ENCODE measurements at places on chromosomes 2 and 18. TPM values are rescaled to one million over a fixed set of nuclear protein-coding genes. Genes with fewer than 3 reads are reported as not detected.

The PID1 gene
- polyA plus RNA-seq, result 8.6 TPM

- H3K4me1 ChIP-seq, result peaks cover 14% of the 10 kb centered on the region
- no peak overlapping the region for H3K27ac ChIP-seq
Measured at GRCh38 chr2:11797846-11798245, 51.4 kb downstream of the LPIN1 start.

GRCh38 chr2:17093712-17094111, 424.5 kb downstream of the RAD51AP2 start:
- H3K4me1 ChIP-seq, result no peaks in the 10 kb centered on the region
- no peaks in the 10 kb centered on the region for H3K27me3 ChIP-seq
- no peak for DNase-seq
- H3K4me3 ChIP-seq, result no peak overlapping the region
- H3K36me3 ChIP-seq, result no peaks in the 10 kb centered on the region
- H3K27ac ChIP-seq, result no peak overlapping the region

GRCh38 chr2:54062401-54062800, 53.0 kb upstream of the ACYP2 start:
- H3K27me3 ChIP-seq, result no peaks in the 10 kb centered on the region
- no peak for DNase-seq
- H3K27ac ChIP-seq, result no peak overlapping the region

DNA sequence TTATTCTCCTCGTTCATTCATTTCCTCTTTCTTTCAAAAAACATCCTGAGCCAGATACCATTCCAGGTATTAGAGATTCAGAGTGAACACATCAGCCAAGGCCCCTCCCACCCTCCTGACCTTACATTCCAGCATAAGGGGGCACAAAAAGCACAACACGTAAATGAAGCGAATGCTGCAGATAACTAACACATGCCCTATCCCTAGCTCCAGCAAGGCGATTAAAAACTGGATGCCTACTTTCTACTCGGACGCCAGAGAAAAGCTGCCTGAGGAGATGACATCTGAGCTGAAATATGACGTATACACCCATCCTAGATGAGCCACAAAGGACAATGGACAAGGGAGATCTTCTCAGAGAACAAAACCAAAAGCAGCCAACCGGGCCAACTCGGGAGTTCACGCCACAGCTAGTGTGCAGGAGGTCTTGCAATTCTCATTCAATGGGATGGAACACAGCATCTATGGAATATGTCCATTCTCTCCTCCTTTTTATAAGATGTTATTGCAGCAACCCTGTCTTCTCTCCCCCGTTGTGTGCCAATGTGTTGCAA, 33.5 kb downstream of the FEZ2 start:
- H3K4me1 ChIP-seq, result peaks cover 73% of the 10 kb centered on the region
- H3K36me3 ChIP-seq, result peaks cover 17% of the 10 kb centered on the region
- H3K27ac ChIP-seq, result peak overlapping the region; percentile 91

DNA sequence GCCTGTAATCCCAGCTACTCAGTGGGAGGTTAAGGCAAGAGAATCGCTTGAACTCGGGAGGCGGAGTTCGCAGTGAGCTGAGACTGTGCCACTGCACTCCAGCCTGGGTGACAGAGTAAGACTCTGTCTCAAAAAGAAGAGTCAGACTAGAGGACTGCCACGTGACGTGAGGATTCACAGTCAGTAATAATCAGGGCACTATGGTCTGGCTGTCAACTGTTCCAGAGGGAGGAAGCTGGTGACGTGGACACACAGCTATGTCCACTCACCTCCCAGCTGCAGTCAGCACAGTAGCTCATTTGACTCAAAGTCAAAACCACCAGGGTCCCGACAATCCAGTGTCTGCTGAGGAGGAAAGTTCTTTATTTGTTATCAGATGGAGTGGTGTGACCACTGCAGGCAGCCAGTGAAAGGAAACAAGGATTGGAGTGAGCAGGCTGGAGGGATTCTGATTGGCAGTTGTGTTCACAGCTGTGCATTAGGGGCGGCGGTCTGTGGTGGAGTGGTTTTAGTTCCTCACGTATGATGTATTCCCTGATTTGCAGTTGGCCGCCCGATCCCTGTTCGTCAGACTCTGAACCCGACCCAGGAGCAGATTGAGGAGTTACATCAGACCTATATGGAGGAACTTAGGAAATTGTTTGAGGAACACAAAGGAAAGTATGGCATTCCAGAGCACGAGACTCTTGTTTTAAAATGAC, 37.9 kb downstream of the MOGAT1 start:
- peaks cover 25% of the 10 kb centered on the region for H3K4me1 ChIP-seq
- H3K27me3 ChIP-seq, result no peaks in the 10 kb centered on the region
- DNase-seq, result peak; percentile 98
- H3K36me3 ChIP-seq, result no peaks in the 10 kb centered on the region
- H3K27ac ChIP-seq, result peak overlapping the region; percentile 92
- H3K4me3 ChIP-seq, result peak overlapping the region; percentile 63

DNA sequence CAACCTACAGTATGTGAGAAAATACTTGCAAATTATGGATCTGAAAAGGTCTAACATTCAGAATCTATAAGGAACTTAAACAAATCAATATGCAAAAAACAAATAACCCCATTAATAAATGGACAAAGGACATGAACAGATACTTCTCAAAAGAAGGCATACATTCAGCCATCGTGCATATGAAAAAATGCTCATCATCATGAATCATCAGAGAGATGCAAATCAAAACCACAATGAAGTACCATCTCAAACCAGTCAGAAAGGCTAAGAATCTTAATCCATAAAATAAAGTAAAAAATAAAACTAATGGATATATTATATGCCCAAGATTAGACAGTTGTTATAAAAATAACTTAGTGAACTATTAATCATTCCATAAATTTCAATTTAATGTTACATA, 154.0 kb downstream of the CALCRL start:
- no peaks in the 10 kb centered on the region for H3K36me3 ChIP-seq
- no peaks in the 10 kb centered on the region for H3K27me3 ChIP-seq
- no peak overlapping the region for H3K4me3 ChIP-seq
- H3K4me1 ChIP-seq, result peaks cover 7% of the 10 kb centered on the region

DNA sequence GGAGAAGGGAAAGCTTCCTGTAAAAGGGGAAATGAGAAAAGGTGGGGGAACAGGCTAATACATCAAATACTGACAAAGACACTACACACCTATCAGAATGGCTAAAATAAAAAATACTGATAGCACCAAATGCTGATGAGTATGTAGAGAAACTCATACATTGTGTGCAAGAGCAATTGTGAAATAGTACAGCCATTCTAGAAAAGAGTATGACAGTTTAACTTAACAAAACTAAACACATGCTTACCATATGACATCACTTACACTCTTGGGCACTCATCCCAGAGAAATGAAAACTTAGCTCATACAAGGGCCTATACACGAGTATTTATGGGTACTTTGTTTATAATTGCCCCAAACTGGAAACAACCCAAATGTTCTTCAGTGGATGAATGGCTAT, 53.4 kb downstream of the ZNF638 start:
- H3K4me3 ChIP-seq, result no peak overlapping the region
- DNase-seq, result peak; percentile 77
- H3K36me3 ChIP-seq, result peaks cover 59% of the 10 kb centered on the region
- H3K4me1 ChIP-seq, result peaks cover 18% of the 10 kb centered on the region
- peak overlapping the region; percentile 19 for H3K27ac ChIP-seq

Data from GM23248 (cell line).